H1 (cell line): ENCODE measurements at places on chromosomes 4 and X. TPM values are rescaled to one million over a fixed set of nuclear protein-coding genes. Genes with fewer than 3 reads are reported as not detected.

GRCh38 chr4:78222575-78223186 lies 165.6 kb downstream of the FRAS1 start:
- no peak for DNase-seq

GRCh38 chrX:23513121-23513520 lies 154.2 kb upstream of the PRDX4 start:
- DNase-seq: no peak

DNA sequence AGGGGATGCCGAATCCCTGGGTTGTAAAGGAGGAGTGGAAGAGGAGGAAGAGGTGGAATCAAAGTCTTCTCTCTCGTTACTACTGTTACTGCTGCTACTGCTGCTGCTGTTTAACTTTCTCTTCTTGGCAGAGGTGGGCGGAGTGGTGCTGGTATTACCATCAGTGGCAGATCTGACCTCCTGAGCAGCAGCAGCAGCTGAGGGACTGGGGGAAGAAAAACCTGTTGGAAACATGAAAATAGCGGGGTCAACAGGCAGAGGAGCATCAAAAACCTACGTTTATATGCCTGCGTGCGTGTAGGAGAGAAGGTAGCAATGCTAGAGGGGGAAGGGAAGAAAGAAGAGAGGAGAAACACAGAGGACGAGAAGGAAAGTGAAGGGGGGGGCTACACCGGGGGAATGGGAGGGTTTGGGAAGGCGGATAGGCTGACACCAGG lies 339 bp downstream of the CUL4B start:
- no peak for DNase-seq

DNA sequence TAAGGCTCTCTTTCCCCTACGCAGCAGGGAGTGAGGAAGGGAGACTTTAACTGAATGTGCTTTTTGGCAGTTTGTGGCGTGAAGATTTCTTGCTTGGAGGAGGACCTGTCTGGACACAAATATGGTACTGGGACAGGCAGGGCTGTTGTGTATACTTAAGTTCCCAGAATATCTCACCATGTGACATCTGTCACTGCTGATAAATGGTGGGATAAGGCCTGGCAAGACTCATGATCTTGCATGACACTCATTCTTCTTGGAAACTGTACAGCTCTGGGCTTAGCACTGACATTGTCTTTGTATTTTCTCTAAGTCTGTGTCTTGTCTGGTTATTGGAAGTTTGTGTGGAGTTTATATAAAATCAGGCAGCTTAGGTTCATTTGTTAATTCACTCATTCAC lies 93.1 kb downstream of the STK32B start:
- no peak for DNase-seq

The HTN1 gene
- polyA plus RNA-seq: not detected in 2 replicates

The NAT8L gene
- 10.8 and 13.3 TPM in 2 replicates for polyA plus RNA-seq

GRCh38 chr4:117549524-117549923 lies 464.1 kb upstream of the TRAM1L1 start:
- DNase-seq: no peak

The TRIM2 gene
- polyA plus RNA-seq: 30.8 and 34.0 TPM in 2 replicates

DNA sequence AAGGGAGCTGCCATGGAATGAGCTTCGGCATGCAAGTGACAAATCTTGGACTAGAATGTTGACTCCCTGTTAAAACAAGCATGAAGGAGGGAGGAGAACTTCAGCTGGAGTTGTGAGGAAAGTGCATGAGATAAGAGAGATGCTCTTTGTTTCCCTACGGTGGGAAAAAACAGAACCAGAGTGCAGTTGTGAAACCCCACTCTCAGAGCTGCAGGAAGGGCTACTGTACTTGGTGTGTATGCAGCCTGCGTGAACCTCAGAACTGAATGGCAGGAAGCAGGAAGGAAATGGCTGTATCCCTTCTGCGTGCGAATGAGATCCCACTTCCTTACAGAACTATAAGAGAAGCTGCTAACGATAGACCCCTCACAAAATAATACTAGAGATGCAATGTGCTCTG lies 57.2 kb downstream of the EGF start:
- no peak for DNase-seq

GRCh38 chrX:25083661-25084060 lies 67.9 kb upstream of the ARX start:
- no peak for DNase-seq

The MTTP gene
- polyA plus RNA-seq: 0.08 and 0.12 TPM in 2 replicates

The ZNF827 gene
- 26.2 and 39.9 TPM in 2 replicates for polyA plus RNA-seq

- peak; percentile 43 for DNase-seq
Observed at GRCh38 chrX:1466232-1466661, 13.5 kb upstream of the ASMTL start.

- DNase-seq: no peak
Observed at GRCh38 chrX:45134315-45134731, 66.4 kb downstream of the DIPK2B start.

DNA sequence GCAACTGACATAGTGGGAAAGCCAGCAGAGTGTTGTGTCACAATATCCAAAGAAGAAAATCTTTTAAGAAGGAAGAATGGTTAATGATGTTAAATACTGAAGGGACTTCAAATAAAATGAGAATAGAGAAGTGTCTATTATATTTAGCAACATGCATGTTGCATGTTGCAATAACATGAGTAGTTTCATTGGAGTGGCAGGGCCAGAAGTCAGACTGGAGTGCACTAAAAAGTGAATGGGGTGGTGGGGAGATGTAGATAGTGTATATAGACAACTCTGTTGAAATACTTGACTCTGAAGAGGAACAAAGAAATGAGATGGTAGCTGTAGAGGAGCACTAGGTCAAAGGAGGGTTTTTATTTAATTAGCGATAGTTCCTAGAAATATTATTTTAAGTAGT lies 9.5 kb upstream of the AMMECR1 start:
- DNase-seq: no peak

DNA sequence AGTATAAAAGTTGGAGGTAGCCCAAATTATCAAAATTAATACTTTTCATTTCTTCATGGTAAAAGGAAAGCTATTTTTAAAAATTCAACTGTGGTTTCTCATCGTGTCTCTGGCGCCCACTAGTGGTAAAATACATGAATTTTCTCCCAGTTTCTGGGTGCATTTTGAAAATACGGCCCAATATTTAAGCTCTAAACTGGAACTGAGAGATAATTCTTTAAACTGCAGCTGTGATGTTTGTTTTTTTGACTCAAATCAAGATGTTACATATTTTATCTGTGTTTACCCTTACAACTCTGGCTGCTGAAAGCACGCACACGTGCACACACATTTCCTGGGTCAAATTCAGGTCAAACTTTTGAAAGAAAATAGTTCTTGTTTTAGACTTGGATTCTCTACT lies 123.9 kb upstream of the ACSL4 start:
- no peak for DNase-seq

DNA sequence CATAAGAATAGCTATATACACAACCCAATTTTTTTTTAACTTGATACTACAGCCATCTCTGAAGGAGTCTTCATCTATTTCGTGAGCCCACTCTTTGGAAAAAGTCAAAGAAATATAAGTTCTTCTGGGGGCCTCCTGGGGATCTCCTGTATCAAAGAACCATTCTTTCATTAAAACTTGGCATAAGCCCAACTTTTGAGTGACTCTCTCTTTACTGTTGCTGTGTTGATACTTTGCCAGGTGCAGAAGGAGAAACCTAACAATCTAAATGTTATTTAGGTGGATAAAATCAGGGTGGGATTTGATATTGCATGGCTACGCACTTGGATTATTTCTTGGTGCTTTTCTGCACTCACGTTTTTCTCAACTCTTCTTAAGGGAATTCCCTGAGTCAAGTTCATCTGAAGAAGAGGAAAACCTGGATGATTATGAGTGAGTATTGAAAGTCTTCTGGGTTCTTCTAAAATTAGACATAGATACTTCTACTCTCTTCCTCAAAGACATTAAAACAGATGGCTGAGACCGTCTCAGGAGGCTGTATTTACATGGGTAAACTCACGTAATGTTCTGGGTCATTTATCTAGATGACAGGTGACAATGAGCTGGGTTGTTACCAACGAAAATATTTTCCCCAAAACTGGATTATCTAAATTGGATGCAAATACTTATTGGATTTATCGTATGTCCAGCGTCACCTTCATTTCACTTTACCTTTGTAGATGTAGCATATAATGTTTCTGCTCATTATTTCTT lies 25.2 kb downstream of the BMX start:
- DNase-seq: no peak

- DNase-seq: no peak
Observed at GRCh38 chr4:2785613-2786012, 7.3 kb upstream of the SH3BP2 start.
